ENCODE measurements at places on chromosomes 3 and 15.
A peak's percentile ranks its signal among the peaks of the same experiment; 100 is the strongest.

GRCh38 chr3:142104763-142105162 is 44.6 kb downstream of the TFDP2 start:
- no peak for DNase-seq

DNA sequence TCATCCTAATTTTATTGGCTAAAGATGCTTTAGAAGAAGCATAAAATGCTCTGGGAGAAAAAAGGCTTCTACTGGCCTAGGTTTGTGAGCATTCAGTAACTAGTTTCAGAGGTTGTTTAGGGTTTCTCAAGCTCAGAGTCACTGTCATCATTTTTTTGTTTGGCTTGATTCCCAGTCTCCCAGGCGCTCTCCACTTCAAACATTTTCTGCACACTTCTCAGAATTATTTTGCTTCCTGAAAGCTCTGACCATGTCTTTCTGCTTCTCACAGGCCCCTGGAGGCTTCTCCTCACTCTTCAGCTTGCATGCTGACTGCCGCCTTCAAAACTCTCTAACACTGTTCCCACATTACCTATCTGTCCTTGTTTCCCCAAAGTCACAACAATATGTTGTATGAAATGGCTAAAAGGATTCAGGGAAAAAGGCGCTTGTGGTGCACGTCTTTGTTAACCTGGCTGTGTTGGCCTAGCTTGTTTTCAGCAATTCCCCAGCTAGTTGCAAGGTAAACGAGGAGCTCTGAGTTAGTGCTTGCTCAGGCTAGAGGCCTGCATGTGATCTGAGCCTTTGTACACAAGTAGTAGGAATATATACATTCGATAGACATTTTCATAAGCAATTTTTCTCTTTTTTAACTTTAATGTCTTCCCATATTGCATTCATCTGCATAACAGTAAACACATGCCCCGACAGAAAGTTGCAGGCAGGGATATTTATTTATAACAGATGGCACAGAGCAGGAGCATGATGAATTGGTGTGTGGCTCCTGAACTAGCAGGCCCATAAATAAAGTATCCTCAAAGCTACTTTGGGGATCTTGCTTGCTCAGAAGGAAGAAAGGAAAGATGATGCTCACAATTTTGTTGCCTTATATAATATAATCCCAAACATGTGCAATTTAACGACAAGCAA is 129.2 kb upstream of the DPH6 start:
- no peak for DNase-seq

DNA sequence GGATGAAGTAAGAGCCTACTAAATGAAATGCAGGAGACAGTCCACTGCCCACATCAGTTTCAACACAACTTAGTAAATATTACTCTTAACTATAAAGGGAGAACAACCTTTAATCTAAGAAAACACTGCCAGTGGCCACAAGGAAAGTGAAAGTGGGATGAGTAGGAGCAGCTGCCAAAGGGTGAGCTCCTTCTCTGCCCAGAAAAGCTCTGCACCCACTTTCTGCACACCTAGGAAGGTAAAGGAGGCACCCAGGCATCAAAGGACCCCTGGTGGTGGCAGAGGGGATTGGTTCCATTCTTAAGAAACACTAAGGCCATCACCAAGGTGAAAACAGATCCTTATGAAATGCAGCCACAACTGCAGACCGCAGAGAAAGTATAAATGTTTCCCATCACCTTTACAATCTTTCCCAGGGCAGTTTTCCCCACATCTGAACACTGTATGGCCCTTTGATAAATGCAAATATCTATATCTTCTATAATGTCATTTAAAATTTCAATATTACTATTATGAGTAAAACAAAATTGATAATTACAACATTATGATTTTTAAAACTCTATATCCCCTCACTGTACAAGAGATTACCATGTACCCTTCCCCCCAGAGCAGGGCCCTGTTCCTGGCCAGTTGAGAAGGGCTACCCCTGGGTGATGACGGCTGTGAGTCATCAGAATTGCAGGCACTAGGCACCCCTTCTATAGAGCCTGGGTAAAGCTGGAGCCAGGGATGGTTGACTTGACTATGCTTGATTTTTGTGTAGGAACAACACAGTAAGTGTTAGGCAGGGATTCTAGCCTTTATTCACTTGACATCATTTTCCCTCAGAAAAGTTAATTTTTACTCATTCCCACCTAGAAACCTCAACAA is 92.0 kb downstream of the SNRK start:
- peak; percentile 66 for DNase-seq

- no peak for DNase-seq
These were observed 63.2 kb downstream of the MEIS2 start for GRCh38 chr15:37037071-37037655.

DNA sequence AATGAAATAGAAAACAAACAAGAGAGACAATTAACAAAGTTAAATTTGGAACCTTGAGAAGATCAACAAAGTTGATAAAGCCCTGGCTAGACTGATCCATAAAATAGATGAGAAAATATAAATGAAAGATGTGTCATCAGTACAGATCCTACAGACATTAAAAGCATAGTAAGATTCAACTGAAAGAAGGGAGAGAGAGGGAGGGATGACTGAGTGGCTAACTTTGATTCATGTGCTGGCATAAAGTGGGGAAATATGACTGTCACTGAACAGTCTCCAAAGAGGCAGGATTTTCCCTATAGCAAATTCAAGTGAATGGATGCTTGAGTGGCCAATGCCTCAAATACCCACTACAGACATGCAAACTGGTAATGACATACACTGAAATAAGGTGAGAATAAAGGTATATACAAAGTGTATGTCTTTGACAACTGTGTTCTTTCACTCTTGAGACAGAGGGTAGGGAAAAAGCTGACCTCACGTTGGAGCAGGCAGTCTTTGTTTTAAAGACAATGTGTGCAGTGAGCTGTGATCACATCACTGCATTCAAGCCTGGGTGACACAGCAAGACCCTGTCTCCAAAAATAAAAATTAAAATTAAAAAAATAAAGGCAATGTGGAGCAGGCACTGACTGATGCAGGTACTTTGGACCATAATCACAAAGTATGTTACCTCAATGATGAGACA is 35.9 kb upstream of the CHD2 start:
- DNase-seq: no peak

- no peak for DNase-seq
These were observed 218.2 kb downstream of the STXBP5L start for GRCh38 chr3:121126033-121126706.

DNA sequence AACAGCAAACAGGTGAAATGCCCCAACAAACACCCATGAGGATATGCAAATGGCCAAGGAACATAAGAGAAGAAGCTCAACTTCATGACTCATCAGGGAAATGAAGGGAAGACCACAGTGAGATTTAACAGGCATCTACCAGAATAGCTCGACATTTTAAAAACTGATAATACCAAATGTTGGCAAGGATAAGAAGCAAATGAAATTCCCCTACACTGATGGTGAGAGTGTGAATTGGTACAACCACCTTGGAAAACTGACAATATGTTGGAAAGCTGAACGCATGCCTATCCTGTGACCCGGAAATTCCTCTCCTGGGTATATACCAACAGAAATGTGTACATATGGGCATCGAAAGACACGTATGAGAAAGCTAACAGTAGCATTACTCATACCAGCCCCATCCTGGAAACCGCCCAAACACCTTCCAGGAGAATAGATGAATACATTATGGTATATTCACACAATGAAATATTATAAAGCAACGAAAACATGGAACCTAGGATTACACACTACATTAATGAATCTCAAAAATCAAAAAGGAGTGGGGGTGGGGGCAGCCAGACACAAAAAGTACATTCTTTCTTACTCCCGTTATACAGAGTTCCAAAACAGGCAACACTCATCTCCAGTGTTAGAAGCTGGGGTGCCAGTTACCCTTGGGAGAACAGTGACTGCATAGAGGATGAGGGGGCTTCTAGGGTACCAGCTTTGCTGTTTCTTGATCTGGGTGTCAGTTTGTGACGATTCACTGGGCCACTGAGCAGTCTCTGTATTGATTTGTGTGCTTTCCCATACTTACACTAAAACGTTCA is 16.9 kb downstream of the RFTN1 start:
- no peak for DNase-seq

- no peak for DNase-seq
These were observed 16.4 kb upstream of the CFAP100 start for GRCh38 chr3:126378341-126378751.

GRCh38 chr3:8387571-8387970 is 114.1 kb upstream of the LMCD1 start:
- DNase-seq: no peak

DNA sequence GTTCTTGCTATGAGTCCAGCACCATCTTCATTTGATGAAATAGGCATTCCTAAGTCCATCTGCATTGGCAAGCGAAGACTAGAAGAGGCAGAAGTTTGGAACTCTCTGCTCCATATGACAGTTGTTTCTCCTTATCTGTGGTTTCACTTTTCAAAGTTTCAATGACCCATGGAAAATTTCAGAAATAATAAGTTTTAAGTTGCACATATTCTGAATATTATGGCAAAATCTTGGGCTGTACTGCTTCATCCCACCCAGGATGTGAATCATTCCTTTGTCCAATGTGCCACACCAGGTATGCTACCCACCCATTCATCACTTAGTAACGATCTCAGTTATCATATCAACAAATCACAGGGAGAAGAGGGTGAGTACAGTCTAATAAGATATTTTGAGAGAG is 647.9 kb downstream of the GRM7 start:
- DNase-seq: no peak

DNA sequence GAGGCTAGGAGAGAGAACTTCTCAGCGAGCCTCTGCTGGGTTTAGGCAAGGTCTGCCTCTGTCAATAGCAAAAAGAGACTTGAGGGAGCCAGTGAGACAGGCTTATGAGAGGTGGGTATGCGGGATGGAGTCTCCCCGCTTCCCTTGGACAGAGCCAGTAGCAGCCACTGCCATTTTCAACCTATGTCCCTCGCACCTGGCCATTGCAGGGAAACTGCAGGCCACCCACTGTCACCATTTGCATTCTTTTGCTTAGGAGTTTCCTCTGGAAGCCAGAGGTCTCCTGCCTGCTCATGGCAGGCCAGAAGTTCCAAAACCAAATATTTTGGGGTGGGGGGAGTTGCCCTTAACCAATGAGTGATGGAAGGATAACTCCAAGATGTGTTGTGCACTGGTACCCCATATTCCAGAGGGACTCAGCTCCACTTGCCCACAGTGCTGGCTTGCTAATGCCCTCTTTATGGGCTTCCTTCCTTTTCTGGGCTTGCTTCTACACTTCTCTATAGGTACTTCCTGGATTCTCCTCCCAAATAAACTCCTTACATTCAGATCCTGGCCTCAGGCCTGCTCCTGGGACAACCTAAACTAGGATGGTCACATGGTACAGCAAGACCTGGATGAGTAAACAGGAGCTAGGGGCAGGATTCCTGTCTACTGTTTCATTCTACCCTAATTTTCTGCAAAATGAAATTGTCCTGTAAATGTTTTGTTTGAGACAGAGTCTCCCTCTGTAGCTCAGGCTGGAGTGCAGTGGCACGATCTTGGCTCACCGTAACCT is 108.9 kb upstream of the PROK2 start:
- DNase-seq: no peak

GRCh38 chr3:44030687-44031305 is 210.9 kb upstream of the TOPAZ1 start:
- DNase-seq: no peak

GRCh38 chr3:143961342-143961741 is 10.3 kb upstream of the DIPK2A start:
- no peak for DNase-seq

DNA sequence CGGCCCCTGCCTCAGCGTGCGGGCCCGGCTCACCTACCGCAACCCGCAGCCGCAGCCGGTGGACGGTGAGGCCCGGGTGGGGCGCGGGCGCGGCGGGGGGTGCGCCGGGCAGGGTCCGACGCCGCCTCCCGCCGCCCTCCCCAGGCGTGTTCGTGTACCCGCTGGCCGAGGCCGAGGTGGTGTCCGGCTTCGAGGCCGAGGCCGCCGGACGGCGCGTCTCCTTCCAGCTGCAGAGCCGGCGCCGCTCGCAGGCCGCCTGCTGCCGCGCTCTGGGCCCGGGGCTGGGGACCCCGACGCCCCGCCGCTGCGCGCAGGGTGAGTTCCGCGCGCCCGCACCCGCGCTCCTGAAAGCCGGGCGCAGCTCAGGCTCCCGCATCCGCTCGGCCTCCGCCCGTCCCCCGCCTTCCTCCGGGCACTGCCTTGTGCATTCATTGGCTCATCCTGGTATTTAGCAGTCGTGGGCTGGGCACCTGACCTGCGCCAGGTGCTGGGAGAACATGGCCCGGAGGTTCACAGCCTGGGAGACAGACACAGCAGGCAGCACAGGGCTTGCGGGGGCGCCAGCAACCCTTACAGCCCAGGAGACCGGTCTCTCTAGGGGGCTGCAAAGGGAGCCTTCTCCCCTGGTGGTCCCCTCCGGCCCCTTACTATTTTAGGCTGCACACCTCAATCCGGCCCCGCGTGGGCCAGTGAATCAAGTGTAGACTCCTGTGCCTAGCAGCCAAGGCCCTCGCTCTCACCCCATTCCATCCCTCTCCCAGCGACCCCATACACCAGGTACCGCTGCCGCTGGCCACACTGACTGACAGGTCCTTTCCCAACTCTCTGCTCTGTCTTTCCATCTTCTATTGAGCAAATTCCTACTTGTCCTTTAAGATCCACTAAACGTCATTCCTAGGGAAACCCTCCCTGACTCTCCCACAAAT is 1.5 kb downstream of the VWA5B2 start:
- no peak for DNase-seq

DNA sequence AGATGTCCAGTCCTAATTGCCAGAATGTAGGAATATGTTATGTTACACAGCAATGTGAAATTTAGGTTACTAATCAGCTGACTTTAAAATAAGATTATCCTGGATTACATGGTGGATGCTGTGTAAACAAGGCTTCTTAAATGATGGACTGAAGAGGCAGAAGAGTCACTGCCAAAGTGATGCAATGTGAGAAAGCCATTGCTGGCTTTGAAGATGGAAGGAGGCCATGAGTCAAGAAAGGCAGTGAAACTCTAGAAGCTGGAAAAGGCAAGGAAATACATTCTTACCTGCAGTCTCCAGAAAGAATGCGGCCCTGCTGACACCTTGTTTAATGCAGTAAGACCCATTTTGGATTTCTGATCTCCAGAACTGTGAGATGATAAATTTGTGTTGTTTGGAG is 179.1 kb upstream of the ZPLD1 start:
- DNase-seq: no peak

- DNase-seq: no peak
These were observed 80.8 kb downstream of the GHSR start for GRCh38 chr3:172367205-172368105.

DNA sequence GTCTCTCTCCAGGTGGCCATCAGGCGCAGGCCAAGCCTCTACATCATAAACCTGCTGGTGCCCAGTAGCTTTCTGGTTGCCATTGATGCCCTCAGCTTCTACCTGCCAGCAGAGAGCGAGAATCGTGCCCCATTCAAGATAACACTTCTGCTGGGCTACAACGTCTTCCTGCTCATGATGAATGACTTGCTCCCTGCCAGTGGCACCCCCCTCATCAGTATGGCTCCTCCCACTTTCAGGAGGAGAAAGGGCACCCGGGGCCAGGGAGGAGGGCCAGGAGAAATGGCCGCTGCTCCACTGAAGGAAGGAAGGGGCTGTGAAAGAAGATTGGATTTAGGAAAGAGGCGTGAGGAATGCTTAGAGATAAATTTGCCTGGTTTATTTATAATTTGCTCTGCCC is 6.6 kb downstream of the HTR3C start:
- DNase-seq: no peak
